Inflammatory macrophage (primary cell): ENCODE measurements at places on chromosomes 5 and 9.

DNA sequence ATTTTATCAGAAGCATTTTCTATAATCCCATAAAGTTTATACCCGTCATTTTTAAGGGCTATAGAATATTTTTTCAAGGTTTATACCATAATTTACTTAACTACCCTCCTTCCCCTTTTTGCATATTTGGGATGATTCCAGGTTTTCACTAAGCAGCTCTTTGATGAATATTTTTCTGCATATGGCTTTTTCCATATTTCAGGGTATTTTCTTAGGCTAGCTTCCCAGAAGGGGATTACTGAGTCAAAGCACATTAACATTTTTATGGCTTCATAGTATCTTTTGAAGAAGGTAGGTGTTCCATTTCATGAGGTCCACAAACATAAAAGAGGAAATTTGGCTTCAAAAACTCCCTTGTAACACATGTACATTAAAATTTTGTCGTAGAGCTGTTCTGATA, 14.6 kb upstream of the COL15A1 start:
- DNase-seq, result no peak

- DNase-seq, result no peak
These were observed 424.8 kb downstream of the TMEM38B start for GRCh38 chr9:106119176-106119575.

DNA sequence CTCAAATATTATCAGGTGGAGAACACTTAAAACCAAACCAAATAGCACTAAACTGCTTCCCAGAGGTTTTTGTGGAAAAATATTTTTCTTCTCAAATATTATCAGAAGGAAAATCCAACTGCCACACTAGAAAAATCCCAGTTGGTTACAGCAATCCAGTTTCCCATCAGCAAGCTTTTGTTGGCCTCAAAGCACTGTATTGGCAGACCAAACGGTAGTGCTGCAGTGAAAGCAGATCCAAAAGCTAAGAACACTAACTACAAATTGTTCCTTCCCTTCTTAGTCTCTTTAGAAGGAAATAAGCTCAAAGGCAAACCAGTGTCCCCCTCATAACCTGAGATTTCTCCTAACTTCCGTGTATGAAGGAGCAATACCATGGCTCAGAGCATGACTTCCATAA, 105.3 kb downstream of the TRIM36 start:
- DNase-seq, result no peak

GRCh38 chr5:4662756-4663155, 477.4 kb upstream of the ADAMTS16 start:
- DNase-seq, result no peak

GRCh38 chr5:90131383-90132133, 278.0 kb downstream of the CETN3 start:
- DNase-seq, result peak; percentile 51

DNA sequence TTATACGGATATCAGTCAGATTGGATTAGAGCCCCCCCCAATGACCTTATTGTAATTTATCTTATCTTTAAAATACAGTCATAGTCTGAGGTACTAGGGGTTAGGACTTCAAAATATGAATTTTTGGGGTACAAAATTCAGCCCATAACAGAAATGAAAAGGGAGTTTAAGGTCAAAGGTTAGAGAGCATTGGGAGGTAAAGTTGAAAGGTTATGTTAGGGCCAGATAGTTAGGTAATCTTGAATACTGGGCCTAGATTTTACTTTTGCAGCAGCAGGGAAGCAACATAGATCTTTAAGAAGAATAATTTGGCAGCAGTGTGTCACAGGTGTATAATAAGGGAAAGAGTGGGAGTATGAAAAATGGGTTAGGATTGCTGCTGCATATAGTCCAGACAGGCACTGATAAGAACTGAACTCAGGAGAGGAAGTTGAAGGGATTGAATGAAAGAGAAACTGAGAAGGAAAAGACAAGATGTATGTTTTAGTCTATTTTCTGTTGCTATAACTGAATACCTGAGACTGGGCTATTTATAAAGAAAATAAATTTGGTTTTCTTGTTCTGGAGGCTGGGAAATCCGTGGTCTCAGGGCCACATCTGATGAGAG, 10.7 kb upstream of the GCNT4 start:
- no peak for DNase-seq

- DNase-seq, result no peak
These were observed 376 bp downstream of the GOLGA1 start for GRCh38 chr9:124940521-124940893.

DNA sequence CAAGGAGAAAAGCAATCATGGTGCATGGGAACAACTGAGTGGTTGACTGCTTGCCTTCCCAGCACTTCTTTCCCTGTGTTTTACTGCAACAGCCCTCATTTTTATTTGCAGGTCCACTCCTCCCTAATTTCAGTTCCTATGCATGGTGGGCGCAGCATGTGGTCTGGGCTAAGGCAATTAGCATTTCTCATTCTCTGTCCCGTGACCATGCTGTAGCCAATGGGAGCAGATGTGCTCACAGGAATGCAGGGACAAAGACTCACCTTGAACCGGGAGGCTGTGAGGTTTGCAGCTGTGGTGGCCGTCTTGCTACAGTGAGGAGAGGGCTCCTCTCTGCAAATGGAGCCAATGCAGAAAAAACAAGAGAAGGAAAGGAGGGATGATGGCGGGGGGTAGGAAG, 315.5 kb downstream of the SLIT3 start:
- DNase-seq, result no peak

DNA sequence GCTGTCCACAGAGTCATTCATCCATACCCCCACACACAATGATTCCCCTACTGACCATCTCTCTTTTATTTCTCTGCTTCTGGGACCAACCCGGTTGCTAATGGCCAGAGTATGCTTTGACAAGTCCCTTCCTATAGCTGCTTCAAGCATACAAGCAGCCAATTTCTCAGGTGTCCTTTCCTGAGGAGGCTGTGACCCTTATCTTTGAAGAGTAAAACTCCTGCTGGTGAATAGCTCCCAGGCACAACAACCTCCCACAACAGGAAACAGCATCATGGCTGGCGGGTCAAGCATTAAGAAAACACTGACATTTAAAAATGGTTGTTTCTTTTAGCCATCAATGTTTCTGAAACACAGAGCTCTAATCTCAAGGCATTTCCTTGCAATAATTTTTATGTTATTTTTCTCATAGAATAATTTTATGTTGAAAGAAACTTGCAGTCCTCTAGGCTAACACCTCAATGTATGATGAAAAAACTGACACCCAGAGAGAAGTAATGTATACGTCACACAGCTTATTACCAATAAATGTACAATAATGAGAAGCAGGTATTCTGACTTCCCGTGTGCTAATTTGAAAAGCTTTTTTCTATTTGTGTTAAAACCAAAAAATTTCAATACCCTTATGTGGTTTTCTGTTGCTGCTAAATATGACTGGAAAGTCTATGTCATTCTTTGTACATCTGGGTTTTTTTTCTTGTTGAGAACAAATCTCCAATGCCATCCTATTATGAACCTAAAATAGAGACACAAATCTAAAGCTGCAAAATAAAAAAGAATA, 7.5 kb upstream of the PAM start:
- no peak for DNase-seq

GRCh38 chr5:16588434-16589214, 28.2 kb downstream of the RETREG1 start:
- no peak for DNase-seq

DNA sequence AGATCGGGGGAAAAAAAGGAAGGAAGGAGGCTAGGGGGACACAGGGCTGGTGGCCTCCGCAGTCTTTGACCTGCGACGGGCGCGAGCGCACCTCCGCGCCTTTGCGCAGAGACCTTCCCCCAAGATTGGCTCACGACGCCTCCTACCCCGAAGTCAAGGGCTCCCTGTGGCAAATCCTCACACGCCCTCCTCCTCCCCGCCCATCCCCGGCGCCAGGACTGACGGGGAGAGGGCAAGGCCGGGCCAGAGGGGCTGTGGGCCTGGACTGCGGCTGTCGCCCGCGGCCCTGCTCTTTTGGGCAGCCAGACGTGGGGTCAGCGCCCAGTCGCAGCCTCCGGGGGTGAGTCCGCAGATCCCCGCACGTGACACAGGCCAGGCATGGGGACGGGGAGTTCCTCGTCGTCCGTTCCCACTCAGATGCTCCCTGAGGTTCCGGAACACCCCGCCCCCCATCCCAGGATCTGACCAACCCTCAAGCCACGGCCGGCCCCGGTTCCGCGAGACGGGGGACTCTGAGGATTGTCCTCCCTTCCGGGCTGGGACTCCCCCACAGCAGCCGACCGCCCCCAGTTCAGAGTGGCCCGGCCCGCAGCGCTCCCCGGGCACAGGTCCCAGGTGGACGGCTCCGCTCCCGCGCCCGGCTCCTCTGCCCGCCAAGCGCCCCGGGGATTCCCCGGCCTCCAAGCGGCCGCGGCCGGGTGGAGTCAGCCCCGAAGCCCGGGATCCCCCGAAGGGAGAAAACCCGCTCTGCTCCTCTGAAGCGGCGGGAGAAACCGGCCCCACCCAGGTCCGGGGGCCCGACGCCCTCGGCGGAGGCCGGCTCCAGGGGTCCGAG, 543 bp upstream of the ANKRD33B start:
- no peak for DNase-seq

GRCh38 chr5:39189292-39189955, 29.9 kb downstream of the FYB1 start:
- DNase-seq, result peak; percentile 55

DNA sequence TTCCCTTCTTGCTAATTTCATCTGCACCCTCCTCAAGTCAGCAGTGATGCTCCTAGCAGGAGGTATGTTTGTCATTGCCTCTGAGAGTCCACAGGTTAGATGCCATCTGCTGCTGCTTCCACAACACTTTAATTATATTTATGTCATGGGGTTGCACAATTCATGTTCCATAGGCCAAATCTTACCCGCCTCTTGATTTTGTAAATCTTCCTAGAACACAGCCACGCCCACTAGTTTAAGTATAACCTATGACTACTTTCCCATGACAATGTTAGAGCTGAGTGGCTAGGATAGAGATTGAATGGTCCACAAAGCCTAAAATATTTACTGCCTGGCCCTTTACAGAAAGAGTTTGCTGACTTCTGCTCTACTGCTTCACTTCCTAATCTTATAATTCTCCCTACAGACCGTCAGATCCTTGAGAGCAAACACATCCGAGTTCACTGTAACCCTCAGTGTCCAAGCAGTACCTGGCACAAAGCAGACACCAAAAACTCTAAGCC, 21.1 kb downstream of the LIFR start:
- DNase-seq, result no peak

GRCh38 chr9:116156621-116157314, 3.2 kb downstream of the PAPPA start:
- no peak for DNase-seq

GRCh38 chr5:98453296-98453695, 320.2 kb upstream of the RGMB start:
- no peak for DNase-seq

- DNase-seq, result no peak
These were observed 692.9 kb upstream of the EDIL3 start for GRCh38 chr5:85077581-85077980.

- DNase-seq, result peak; percentile 63
These were observed 402.8 kb downstream of the MAT2B start for GRCh38 chr5:163908253-163908652.

DNA sequence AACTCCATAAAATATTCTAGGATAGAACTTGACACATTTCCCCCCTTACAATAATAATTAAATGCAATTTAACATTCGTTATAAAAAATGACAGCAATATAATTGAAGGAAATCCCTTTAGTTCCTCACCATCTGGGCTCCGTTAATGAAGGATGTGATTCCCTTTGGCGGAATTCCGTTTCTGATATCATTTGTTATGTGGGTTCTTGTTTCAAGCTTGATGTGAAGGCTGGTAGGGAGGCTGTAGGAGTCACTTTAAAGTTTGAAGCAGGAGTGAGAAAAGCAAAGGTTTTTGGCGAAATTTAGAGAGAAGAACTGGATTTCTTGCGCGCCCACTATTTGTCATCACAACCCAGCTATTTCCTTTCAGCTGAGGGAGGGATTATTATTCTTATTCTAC, 4.0 kb downstream of the RGS7BP start:
- no peak for DNase-seq

- DNase-seq, result no peak
These were observed 739.0 kb downstream of the DTWD2 start for GRCh38 chr5:118249386-118249785.

DNA sequence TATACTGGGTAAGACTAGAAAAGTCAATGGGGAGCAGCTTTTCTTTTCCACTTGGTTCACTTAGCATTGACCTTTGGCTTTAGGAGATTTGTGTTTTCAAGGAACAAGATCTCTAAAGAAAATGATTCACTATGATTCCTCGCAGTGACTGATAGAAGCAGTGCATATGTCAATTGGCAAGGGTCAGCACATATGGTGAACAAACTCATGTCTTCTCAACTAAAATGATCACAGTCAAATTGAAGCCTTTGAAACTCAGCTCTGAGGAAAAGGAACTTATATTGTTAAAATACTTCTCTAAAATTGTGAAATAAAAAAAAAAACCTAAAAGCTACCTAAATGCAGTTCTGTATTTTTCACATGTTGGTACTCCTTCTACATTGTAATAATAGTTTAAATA, 43.2 kb upstream of the IL7R start:
- peak; percentile 5 for DNase-seq

GRCh38 chr9:129597355-129598088, 23.4 kb downstream of the C9orf50 start:
- DNase-seq, result no peak

- DNase-seq, result no peak
These were observed 62.2 kb downstream of the RANBP17 start for GRCh38 chr5:170923910-170924620.

DNA sequence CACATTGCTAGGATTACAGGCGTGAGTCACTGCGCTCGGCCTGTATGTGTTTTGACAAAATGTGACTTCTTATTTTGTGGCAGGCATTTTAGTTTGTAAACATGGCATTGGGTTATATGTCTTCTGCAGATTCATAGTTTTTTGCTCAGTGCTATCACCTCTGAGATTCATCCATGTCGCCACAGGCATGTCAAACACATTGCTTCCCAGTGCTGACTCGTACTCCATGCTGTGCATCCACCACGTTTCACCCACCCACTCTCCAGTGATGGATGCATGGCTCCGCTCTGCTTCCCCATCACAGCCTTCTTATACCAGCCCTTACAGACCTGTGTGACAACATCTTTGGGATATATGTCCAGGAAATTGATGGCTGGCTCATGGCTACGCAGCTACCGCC, 158.8 kb downstream of the GAS1 start:
- no peak for DNase-seq

DNA sequence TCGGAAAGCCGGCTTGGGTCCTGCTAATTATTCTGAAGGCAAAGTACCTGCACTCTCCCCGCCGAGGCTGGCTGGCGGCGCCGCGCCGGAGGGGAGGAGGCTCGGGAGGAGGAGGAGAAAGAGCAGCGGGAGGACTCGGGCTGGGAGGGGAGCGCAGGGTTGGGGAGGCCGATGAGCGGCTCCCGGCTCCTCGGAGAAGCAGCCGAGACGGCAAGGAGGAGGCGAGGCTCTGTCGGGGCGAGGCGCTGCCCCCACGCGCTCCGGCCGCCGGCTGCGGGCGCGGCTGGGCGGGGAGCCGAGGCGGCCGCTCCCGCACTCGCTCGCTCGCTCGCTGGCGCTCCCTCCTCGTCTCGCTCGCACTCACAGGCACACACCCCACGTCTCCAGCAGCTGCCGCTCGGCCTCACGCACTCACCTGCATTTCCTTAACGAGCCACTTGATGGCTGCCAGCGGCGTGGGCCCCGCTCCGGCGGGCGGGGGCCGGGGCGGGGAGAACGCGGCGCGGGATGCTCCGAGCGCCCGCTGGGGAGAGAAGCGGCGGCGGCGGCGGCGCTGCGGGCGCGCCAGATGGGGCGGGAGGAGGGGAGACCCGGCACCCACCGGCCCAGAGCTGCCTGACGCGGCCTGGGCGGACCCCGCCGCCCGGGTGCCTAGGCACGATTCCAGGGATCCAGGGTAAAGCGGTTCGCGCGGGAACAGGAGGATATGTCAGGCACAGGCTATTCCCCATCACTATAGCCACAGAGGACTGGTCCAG, at the start of gene PTPRD:
Gene PTPRD, minus strand, starts transcription at position 362 of the 758 bp plus-strand sequence.
- DNase-seq, result no peak

- no peak for DNase-seq
These were observed 4.8 kb upstream of the CEL start for GRCh38 chr9:133057006-133057405.
